ENCODE measurements at places on chromosomes 6 and 20. TPM values are rescaled to one million over a fixed set of nuclear protein-coding genes. Genes with fewer than 3 reads are reported as not detected.

Gene LIN28B
- 0.11 TPM for polyA plus RNA-seq

Gene PGC
- not detected for polyA plus RNA-seq

Gene DLK2
- 1.1 TPM for polyA plus RNA-seq

Gene ID4
- polyA plus RNA-seq = 134 TPM

Gene RSPO4
- polyA plus RNA-seq = 1.9 TPM

Gene MEI4
- 1.6 TPM for polyA plus RNA-seq

Gene PRL
- polyA plus RNA-seq = 0.11 TPM

DNA sequence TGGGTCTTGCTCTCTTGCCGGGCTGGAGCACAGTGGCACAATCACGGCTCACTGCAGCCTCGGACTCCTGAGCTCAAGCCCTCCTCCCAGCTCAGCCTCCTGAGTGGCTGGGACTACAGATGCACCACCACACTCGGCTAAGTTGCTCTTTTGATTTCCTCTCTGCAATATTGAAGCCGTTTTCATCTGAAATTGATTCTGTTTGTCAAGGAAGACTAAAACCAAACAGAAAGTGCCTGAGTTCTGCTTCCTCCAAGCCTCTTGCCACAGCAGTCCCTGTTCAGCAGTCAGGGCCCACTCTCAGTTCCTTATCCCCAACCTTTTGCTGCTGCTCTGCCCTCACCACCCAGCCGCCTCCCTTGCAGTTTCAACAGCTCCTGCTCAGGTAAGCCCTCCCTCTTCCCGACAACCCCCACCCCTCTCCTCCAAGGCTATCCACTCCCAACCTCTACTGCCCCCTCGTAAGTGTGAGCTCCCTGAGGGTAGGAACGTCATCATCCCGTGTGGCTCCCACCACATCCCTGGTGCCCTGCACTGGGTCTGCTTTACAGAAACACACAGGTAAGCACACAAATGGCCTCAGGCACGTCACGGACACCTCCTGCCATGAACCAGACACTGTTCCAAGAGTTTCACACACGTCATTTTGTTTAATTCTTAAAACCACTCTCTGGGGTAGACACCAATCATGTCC lies 70.7 kb upstream of the TAB2 start:
- no peak for DNase-seq

GRCh38 chr6:2073476-2073875 lies 171.9 kb downstream of the GMDS start:
- no peak for DNase-seq

DNA sequence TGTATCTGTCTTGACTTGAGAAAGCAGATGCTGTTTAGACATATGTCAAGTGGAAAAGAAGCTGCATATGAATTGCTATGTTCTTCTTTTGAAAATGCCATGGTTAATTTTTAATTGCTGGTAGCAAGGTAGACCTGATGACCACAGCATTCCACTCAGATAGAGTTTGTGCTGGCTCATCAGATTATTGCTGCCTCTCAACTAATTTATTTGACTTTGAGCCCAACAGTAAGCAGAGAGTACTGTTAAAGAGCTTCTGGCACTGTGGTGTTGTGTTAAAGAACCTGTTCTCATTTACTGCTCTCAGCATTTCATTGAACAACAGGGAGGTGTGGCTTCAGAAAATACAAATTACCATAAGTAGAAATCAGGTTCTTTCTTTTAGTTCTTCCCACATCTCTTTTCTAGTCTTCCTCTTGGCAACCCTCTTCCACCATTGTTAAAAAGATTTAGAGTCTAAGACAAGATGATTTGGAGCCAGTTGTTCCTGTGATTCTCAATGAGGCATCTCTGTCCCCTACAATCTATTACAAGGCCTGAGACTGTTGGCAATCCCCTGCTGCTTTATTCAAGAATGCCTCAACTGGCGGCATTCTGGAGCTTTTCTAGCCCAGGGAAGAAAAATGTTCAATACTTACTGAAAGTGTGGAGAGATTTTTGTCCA lies 967.6 kb upstream of the GJE1 start:
- no peak for DNase-seq

DNA sequence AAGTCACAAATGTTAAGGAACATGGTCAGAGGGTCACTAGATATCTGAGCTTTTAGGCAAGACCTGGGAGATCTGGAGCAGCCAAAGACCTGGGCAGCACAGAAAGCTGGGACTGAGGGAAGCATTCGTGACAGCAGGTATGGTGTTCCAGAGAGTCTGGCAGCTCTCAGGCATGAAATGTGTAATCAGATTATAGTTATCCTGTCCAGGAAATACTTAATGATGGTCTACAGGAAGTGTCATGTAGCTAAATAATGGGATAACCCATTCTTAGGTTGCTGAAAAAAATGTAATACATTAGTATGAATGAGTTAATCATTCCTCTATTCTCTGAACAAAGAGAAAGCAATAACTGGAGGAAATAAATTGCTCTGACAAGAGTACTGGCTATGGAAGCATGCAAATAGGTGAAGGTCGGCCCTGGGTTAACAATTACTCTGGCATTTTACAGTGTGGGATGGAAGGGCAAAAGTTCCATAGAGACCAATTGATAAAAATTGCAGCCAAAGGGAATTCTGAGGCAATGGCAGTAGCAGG lies 740.5 kb downstream of the CBLN4 start:
- no peak for DNase-seq

GRCh38 chr6:31203345-31203979 lies 33.0 kb upstream of the POU5F1 start:
- no peak for DNase-seq

DNA sequence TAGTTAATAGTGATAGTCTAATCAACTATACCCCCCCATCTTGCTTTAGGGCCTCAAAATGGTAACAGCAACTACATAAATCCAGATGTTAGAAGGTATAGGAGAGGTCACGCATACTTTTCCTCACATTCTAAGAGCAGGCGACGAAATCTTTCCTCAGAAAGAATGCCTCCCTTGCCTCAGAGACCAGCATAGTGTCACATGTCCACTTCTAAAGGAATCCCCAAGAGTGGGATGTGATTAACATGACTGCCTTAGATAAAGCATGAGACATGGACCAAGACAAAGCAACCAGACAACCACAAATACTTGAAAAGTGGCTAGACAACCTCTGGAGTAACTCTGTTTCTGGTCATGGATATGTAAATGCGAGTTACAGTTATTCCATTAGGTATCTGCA lies 710.7 kb downstream of the EYS start:
- no peak for DNase-seq

DNA sequence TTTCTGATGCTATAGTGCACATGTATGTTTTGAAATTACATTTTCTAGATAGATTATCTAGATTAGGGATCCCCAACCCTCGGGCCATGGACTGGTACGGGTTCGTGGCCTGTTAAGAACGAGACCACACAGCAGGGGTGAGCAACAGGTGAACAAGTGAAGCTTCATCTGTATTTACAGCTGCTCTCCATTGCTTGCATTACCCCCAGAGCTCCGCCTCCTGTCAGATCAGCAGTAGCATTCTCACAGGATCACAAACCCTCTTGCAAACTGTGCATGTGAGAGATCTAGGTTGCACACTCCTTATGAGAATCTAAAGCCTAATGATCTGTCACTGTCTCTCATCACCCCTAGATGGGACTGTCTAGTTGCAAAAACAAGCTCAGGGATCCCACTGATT lies 10.4 kb downstream of the CEP57L1 start:
- no peak for DNase-seq

Data from left renal pelvis (tissue), 4 donors.